Heart left ventricle (tissue), 16 donors: ENCODE measurements at places on chromosomes 6 and 20. TPM values are rescaled to one million over a fixed set of nuclear protein-coding genes. Genes with fewer than 3 reads are reported as not detected.

Gene PSORS1C2
- total RNA-seq, result not detected

Gene SLC22A2
- not detected for total RNA-seq

Gene WFDC10B
- total RNA-seq, result not detected

Gene DSP
- 238 TPM for total RNA-seq

Gene ITPA
- total RNA-seq, result 20.6 TPM

Gene CLPSL2
- not detected for total RNA-seq

Gene RGS17
- total RNA-seq, result 0.04 TPM

Gene SLC22A3
- 1.6 TPM for total RNA-seq

Gene ASF1A
- 28.9 TPM for total RNA-seq

Gene HRH3
- total RNA-seq, result not detected

Gene LIN28B
- not detected for total RNA-seq

Gene FAM184A
- total RNA-seq, result 0.44 TPM
